Neuronal stem cell (in vitro differentiated cells): ENCODE measurements at places on chromosomes 16 and 17.

DNA sequence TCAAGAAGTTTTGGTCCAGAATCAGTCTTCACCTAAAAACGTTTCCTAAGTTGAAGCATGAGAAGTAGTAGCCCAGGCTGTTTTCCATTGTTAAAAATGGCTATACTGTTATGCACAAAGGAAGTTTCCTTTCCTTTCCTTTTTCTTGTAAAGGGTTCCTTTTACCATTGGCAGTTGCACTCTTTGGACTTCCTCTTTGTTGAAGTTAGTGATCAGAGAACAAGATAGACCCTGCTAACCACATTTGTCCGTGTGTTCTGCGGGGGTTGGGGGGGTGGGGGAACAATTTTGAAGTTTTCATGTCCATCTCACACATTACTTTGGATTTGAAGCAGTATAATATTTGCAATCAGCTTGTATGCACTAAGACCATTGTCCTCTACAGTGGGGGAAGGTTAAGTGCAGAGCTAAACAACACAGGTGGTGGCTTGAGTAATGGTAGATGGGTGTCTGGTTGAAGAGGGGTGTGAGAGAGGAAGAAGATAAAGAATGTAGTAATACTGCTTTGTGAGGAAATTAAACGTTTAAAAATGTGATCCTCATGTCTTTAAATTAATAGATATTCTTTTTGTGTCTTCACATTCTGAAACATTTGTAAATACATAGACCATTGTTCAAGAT, 1.4 kb downstream of the LPCAT2 start:
- DNase-seq = no peak

- no peak for DNase-seq
These were observed 44.8 kb downstream of the C16orf82 start for GRCh38 chr16:27111486-27111885.

DNA sequence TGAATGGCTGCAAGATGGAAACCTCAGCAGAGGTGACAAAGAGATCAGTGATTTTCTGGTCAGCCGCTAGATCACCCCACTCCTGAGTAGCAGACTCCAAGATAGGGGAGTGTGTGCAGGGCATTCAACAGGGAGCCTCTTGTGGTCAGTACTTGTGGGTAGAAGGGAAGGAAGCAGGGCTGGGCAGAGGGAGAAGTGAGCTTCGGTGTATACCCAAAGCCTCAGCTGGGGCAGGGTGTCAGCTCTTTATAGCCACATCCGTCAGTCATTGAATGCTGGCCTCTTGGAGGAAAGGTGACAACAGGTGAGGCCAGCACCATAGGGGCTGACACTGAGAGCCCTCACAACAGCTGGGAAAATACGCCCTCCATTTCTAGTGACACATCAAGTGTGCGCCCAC, 2.2 kb upstream of the SLC12A3 start:
- DNase-seq = no peak

DNA sequence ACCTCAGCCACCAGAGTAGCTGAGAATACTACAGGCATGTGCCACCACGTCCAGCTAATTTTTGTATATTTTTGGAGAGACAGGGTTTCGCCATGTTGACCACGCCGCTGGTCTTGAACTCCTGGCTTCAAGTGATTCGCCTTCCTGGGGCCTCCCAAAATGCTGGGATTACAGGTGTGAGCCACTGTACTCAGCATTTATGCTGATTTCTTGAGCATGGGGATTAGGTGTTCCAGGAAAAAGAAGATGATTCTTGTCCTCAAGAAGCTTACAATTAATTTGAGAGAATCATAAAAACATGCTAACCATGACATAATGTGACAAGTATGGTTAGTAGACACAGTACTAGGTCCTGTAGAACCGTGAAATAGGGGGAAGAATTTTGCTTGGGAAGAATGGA, 30.9 kb downstream of the NACA2 start:
- no peak for DNase-seq

- DNase-seq = no peak
These were observed 1.1 kb upstream of the UBE2I start for GRCh38 chr16:1308036-1308976.

- no peak for DNase-seq
These were observed 253.6 kb downstream of the C16orf95 start for GRCh38 chr16:87063543-87063942.
